Epithelial cell of umbilical artery (primary cell): ENCODE measurements at places on chromosomes 16 and 17. TPM values are rescaled to one million over a fixed set of nuclear protein-coding genes. Genes with fewer than 3 reads are reported as not detected.

KPNA2 gene
- 119 and 146 TPM in 2 replicates for total RNA-seq

AOC2 gene
- 0.32 and 0.46 TPM in 2 replicates for total RNA-seq

C17orf113 gene
- total RNA-seq: 0.15 and 0.32 TPM in 2 replicates

CDK5R1 gene
- 1.4 and 1.9 TPM in 2 replicates for total RNA-seq

NXN gene
- total RNA-seq: 25.7 and 38.6 TPM in 2 replicates

MARVELD3 gene
- total RNA-seq: not detected in 2 replicates

GGNBP2 gene
- 54.6 and 68.8 TPM in 2 replicates for total RNA-seq

SPATA22 gene
- 0.30 and 1.3 TPM in 2 replicates for total RNA-seq

PRKCB gene
- 1.7 TPM in 1 of 2 replicates, not detected in the other for total RNA-seq

MFSD6L gene
- not detected in 2 replicates for total RNA-seq

MILR1 gene
- 2.9 and 8.1 TPM in 2 replicates for total RNA-seq

CD300LB gene
- not detected in 2 replicates for total RNA-seq

TBX21 gene
- total RNA-seq: not detected in 2 replicates

GP2 gene
- not detected in 2 replicates for total RNA-seq

SULT1A2 gene
- under 0.01 TPM in 1 of 2 replicates, not detected in the other for total RNA-seq

CD300C gene
- not detected in 2 replicates for total RNA-seq

SLC35B1 gene
- total RNA-seq: 60.1 and 71.4 TPM in 2 replicates

CCL17 gene
- not detected in 2 replicates for total RNA-seq

PRSS27 gene
- 0.32 and 0.46 TPM in 2 replicates for total RNA-seq

ITGAL gene
- not detected in 2 replicates for total RNA-seq

CCL14 gene
- total RNA-seq: 0.91 and 2.3 TPM in 2 replicates

SLC16A5 gene
- total RNA-seq: 8.8 and 16.9 TPM in 2 replicates

IRX6 gene
- total RNA-seq: not detected in 2 replicates

RNF167 gene
- 11.0 and 11.2 TPM in 2 replicates for total RNA-seq

SLFN14 gene
- not detected in 2 replicates for total RNA-seq

BAIAP3 gene
- 0.32 and 0.91 TPM in 2 replicates for total RNA-seq

HEATR9 gene
- total RNA-seq: not detected in 2 replicates

IGSF6 gene
- total RNA-seq: not detected in 2 replicates

APOH gene
- not detected in 2 replicates for total RNA-seq

SEZ6L2 gene
- total RNA-seq: 1.2 and 3.9 TPM in 2 replicates

GLTPD2 gene
- not detected in 2 replicates for total RNA-seq

LPCAT2 gene
- 29.6 and 50.3 TPM in 2 replicates for total RNA-seq

PERCC1 gene
- not detected in 2 replicates for total RNA-seq

DHX58 gene
- total RNA-seq: 5.8 and 41.5 TPM in 2 replicates

GPR179 gene
- not detected in 2 replicates for total RNA-seq

KRTAP16-1 gene
- not detected in 2 replicates for total RNA-seq

MNT gene
- 1.4 and 1.6 TPM in 2 replicates for total RNA-seq

TP53TG3F gene
- total RNA-seq: not detected in 2 replicates

CPNE7 gene
- total RNA-seq: 3.2 and 9.7 TPM in 2 replicates

TP53TG3C gene
- 0.32 TPM in 1 of 2 replicates, not detected in the other for total RNA-seq

PPY gene
- total RNA-seq: not detected in 2 replicates

FGF11 gene
- 0.15 and 0.32 TPM in 2 replicates for total RNA-seq

HS3ST3B1 gene
- 0.32 TPM in 1 of 2 replicates, not detected in the other for total RNA-seq

C17orf50 gene
- not detected in 2 replicates for total RNA-seq
